ENCODE measurements at places on chromosomes 16 and 17. TPM values are rescaled to one million over a fixed set of nuclear protein-coding genes. Genes with fewer than 3 reads are reported as not detected.

The PIGL gene
- 18.9 TPM for total RNA-seq

The FBXL16 gene
- 1.6 TPM for total RNA-seq

The C17orf50 gene
- not detected for total RNA-seq

The FSCN2 gene
- total RNA-seq: 0.64 TPM

The TMEM98 gene
- total RNA-seq: 115 TPM

The SLC38A8 gene
- not detected for total RNA-seq

The SYNGR2 gene
- total RNA-seq: 164 TPM

The OR4D1 gene
- total RNA-seq: not detected

The ZG16 gene
- total RNA-seq: not detected

The TEDC2 gene
- total RNA-seq: 12.1 TPM

The MT1A gene
- 16.4 TPM for total RNA-seq

The CMTM1 gene
- total RNA-seq: 1.7 TPM

Data from glomerular endothelial cell (primary cell).